Pulmonary artery endothelial cell (primary cell): ENCODE measurements at places on chromosomes 5 and 9. TPM values are rescaled to one million over a fixed set of nuclear protein-coding genes. Genes with fewer than 3 reads are reported as not detected.
A peak's percentile ranks its signal among the peaks of the same experiment; 100 is the strongest.

- peak; percentile 66 for DNase-seq
These were observed 566 bp upstream of the FOCAD start for GRCh38 chr9:20683351-20684034.

DNA sequence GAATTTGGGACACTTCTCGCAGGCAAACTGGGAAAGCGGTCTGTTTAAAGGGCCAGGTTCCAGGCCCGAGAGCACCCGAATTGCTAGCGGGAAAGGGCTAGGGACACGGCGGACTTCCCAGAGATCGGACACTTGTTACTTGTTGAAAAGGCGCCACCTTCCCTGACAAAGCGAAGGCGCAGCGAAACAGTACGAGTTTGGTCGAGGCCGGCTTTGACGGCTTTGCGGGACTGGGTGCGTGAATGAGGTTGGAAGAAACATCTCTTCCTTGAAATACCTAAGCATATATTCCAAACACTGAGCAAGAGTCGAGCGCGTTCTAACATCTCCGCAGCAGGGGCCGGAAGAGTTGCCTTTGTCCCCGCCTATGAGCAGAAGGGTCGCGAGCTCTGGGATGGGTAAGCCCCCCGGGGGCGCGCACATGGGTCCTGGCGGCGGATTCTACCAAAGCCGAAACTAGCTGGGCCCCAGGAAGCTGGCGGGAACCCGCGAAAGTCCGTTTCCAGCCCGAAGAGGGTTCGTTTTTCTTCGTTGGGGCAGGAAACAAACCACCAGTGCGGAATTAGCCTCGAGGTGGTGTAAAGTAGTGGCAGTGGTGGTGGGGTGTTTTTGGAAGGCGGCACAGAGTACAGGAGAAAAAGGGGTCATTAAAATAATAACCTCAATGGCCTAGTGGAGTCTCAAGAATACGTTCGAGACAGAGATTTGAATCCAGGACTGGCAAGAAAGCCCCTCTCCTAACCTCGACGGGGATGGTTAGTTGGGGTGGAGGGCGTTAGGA is 1.5 kb downstream of the GDNF start:
- no peak for DNase-seq

- DNase-seq, result no peak
These were observed 4.5 kb downstream of the EBF1 start for GRCh38 chr5:159095151-159095721.

Gene SPATA6L
- 1.5 and 2.5 TPM in 2 replicates for total RNA-seq

Gene PCDHB5
- 0.39 and 0.53 TPM in 2 replicates for total RNA-seq

Gene ETF1
- total RNA-seq, result 140 and 162 TPM in 2 replicates
